Fibroblast of mammary gland (primary cell): ENCODE measurements at places on chromosomes 13 and 19.

DNA sequence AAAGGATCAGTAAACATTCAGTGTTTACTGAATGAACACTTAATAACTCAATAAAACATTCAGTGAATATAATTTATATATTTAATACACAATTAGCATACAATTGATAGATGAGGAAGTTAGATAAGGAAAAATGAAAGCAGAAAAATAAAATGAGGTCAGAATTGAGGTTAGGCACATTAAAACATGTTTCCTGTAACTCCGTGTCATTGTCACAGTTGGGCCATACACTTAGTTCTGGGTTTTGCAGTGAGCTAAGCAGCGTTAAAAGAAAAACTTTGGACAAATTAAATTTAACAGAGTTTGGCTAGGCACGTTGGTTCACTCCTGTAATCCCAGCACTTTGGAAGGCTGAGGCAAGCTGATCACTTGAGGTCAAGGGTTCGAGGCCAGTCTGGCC lies 71.4 kb downstream of the MIPEP start:
- DNase-seq, result no peak

- DNase-seq, result peak; percentile 44
Measured at GRCh38 chr13:42007844-42008243, 40.6 kb upstream of the DGKH start.

DNA sequence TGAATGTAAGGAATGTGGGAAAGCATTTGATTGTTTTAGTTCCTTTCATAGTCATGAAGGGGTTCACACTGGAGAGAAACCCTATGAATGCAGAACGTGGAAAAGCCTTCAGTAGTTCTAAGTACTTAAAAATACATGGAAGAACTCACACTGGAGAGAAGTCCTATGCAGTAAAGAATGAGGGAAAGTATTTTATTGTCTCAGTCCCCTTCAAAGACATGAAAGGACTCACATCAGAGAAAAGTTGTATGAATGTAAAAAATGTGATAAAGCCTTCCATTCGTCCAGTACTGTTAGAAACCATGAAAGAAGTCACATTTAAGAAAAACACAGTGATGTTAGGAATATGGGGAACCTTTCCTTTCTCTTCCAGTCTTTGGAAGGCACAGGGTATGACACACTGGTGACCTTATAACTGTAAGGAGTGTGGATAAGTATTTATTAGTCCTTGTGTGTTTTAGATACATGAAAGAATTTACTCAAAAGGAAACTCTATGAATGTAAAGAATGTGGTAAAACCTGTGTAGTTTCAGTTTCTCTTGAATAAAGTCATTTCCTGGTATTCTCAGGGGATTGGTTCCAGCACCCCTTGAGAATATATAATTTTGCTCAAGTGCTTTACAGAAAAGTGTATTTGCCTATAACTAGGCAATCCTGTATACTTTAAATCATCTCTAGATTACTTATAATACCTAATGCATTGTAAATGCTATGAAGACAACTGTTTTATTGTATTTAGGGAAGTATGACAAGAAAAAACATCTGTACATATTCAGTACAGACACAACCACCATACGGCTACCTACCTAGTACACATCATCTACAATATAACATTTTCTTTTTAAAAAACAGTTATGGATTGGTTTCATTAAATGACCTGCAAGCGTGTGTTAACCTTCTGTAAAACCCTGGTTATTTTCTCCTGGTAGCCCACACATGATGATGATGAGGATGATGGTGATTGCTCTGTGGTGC lies 52.8 kb downstream of the ZNF823 start:
- DNase-seq, result no peak

DNA sequence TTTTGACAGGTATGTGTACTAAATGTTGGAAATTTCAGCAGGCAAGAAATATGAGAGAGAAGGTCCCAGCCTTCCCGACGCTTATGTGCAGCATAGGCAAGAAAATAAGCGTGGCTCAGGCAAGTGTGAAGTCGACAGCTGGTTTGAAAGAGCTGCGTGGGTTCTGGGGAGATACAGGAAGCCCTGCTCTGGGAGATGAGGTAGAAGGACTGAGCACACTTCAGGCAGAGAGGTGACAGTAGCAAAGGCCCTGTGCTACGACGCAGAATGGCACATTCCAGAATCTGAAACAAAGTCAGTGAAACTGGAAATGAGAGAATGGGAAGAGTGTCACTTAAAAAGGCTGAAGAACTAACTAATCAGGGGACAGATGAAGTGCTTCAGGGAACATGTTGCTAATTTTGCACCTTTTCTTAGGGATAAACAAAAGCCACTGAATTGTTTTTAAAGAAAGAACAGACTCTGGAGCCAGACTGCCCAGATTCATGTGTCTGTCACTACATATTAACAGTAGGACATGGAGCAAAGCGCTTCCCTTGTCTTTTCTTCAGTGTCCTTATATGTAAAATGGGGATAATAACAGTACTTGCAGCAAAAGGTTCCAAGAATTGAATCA lies 160.1 kb downstream of the SPRY2 start:
- DNase-seq, result no peak

DNA sequence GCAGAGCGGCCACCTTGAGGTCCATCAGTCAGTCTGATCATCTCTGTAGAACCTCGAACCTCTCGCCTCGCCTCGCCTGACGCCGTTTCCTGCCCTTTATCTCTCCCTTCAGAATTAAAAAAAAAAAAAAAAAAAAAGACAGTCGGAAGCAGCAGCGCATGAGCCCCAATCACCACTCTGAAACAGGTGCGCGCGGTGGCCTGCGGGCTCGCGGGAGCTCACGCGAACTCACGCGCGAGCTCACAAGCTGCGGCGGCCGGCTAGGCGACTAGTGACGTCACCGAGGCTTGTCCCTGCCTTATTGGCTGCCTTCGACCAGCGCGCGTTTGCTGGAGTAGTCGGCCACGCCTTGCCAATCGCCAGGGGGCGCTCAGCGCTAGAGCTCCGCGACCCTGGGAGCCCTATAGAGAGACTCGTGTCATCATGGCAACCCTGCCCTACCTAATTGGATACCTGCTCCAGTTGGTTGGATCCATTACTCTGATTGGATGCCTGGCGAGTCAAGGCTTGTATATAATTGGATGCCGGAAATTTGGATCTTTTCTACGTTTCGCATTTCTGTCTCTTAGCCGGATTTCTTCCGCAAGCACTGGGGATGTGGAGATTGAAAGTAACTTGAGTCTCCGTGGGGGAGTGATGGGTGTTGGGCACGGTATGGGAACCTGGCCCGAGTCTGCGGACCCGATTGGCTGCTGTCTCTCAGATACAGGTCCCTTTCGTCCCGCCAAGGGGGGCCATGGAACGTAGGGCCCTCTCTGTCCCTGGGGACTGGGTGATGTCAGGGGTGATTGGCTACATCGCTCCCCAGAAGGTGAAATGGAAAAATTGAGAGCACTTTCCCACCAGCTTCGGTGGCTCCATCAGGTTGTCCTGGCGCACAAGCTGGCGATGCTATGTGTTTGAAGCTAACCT lies 31.6 kb downstream of the SYT3 start:
- peak; percentile 85 for DNase-seq

GRCh38 chr13:47594833-47595232 lies 406.2 kb downstream of the SUCLA2 start:
- peak; percentile 38 for DNase-seq

DNA sequence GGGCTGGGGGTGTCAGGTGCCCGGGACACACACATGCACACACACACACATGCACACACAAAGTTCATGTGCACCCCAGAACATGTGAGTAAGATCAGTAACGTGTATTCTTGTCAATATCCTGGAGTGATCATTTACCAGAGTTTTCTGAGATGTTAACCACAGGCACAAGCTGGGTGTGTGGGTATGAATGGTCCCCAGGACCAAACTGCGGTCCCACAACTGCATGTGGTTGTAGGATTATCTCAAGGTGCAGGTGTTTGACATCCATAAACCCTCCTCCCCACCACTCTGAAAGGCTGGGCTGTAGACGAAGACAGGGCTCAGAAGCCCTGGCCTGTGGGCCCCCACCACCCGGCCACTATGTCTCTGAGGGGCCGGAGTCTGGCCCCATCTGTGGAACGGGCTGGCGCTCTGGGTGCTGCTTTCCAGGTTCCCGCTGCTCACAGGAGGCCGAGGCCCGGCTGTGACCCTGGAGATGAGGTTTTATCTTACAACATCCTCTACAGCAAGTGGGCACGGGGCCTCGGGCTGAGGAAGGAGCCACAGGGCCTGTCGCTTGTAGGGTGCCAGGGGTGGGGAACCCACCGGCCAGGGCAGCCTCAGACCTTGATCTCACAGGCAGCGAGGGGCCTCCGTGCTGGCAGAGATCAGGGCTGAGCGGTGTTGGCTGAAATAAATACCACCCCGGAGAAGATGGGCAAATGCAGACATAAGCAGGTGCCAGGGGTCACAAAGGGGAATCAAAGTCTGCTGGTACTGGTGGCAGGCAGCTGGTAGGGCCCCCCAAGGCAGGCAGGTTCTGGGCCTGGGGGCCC lies 4.3 kb downstream of the F2RL3 start:
- no peak for DNase-seq

GRCh38 chr19:45547965-45548609 lies 36.5 kb downstream of the OPA3 start:
- peak; percentile 58 for DNase-seq

DNA sequence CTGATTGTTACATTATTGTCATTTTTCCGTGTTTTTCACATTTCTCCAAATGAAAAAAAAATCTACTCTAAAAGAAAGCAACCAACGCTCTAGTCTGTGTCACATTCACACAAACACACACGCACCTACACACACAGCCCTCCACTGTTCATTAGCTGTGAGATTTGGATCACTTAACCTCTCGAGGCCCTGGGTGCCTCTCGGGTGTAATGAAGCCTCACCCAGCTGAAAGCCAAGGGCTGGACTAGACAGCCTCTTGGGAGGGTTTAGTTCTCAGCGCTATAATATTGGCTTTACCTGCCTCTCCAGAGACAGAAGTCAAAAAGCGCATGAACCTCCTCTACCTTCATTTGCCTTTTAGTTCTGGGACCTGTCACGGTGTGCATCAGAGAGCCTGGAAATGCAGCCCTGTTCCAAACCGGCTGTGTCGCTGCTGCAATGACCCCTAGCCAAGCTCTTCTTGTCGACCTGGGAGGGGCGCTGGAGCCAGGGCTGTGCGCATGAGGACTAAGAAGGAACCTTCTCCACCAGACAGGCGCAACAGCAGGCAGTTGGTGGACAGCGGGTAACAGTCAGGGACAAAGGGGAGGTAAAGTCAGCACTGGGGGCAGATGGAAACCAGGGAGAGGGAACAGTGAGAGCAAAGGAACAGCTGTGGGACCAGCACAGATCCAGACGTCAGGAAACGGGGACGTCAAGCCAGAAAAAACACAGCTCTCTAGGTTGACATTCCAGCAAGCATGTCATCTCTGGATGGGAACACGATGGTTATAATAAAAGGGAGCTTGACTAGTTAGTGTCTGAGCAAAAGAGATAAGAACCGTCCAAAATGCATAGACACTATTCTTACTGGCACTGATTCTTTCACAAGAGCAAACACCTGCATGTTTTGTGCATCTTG lies 375.9 kb downstream of the EFNB2 start:
- no peak for DNase-seq

GRCh38 chr19:47581605-47582319 lies 8.8 kb upstream of the ZNF541 start:
- no peak for DNase-seq

- peak; percentile 96 for DNase-seq
Measured at GRCh38 chr13:47175172-47175866, 278.5 kb upstream of the HTR2A start.

GRCh38 chr13:110829486-110829885 lies 85.4 kb downstream of the ANKRD10 start:
- no peak for DNase-seq

GRCh38 chr13:37375071-37375470 lies 223.5 kb downstream of the POSTN start:
- DNase-seq, result no peak

DNA sequence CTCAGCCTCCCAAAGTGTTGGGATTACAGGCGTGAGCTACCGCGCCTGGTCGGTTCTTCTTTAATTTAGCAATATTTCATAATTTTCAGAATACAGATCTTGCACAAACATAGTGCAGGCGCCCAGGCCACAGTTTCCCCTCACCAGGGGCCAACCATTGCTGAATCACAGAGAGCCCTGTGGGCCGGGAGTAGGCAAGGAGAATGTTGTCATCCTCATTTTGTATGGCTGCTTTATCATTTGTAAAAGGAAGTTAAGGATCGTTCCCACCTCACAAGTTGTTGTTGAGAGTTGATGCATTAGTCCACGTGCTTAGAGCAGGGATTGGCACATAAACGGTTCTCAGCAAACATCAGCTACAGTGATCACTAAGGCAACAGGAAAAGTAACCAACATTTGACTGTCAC lies 30.2 kb downstream of the MEIS3 start:
- DNase-seq, result no peak

DNA sequence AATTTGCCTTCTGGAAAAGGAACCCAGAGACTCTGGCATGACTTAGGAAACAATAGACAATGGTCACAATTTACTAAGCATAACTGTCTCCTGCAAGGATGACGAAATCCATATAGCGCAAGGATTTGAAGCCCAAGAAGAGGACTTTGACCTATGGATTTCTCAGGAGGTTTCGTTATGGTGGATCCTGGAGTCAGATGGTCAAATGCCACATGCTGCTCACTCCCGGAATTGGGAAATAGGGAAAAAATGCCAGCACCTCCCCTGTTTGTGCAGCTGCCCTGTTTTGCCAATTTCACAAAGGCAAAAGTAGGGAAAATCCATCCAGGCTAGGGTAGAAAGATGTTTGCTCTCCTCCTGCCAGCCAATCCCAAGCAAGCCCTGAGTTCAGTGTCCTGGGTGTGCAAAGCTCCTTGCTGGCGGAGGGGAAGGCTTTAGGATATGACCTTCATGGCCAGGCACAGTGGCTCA lies 23.4 kb downstream of the RDH8 start:
- peak; percentile 17 for DNase-seq

DNA sequence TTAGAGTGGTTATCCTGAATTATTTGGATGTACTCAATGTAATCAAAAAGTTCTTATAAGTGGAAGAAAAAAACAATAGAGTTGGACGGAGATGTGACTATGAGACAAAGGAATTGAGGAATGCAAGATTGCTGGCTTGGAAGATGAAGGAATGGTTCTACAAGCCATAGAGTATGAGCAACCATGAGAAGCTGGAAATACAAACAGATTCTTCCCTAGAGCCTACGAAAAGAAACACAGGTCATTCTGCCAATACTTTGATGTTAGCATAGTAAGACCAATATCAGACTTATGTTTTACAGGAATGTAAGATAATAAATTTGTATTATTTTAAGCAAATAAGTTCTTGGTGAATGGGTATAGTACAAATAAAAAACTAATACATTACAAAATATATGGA lies 249.2 kb downstream of the DIAPH3 start:
- DNase-seq, result peak; percentile 10

DNA sequence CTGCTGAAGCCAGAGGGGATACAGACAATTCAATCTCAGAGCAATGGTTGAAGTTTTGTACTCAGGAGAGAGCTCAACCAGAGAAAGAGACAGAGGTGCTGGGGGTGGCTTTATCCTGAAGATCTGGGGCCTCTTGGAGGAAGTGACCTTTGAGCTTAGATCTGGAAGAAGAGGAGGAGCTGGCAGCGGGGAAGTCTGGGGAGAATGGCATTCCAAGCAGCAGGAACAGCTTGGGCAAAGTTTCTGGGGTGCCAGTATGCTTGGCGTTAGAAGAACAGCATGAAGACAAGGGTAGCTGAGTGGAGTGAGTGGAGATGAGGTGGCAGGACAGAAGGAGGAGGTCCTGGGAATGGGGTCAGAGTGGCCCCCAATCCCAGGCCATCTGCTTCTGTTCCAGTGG lies 11.3 kb downstream of the MAST3 start:
- DNase-seq, result no peak

- DNase-seq, result no peak
Measured at GRCh38 chr13:36772853-36773252, 46.2 kb upstream of the RFXAP start.

GRCh38 chr13:98874029-98874397 lies 103.9 kb downstream of the DOCK9 start:
- no peak for DNase-seq

- no peak for DNase-seq
Measured at GRCh38 chr19:55620410-55621204, 3.8 kb downstream of the ZNF784 start.
